ENCODE measurements at places on chromosomes 1 and 21. TPM values are rescaled to one million over a fixed set of nuclear protein-coding genes. Genes with fewer than 3 reads are reported as not detected.

KIF26B gene
- total RNA-seq = 19.6 TPM

COL11A1 gene
- total RNA-seq = 0.38 TPM

SIPA1L2 gene
- total RNA-seq = 13.7 TPM

DNA sequence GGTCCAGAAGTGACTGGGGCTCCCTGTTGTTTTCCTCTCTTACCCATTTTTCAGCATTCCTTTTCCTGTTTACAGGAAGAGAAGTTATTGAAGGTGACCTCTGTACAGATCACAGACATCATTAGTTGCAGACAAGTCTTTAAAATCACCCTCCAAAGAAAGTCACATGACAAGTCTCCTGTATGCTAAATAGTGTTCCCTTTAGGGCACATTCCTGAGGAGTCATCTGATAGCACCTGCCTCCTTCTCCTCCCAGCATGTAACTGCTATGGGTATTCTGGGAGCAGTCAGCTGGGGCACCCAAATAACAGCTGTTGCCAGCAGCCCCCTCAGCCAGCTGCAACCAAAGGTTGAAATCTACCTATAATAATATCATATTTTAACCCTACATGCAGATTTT lies 200.6 kb downstream of the PTGER3 start:
- no peak for DNase-seq

- DNase-seq = no peak
Measured at GRCh38 chr1:50095716-50096115, 13.0 kb upstream of the ELAVL4 start.

MSH4 gene
- total RNA-seq = 0.08 TPM

GRCh38 chr1:235025422-235025984 lies 103.1 kb downstream of the TOMM20 start:
- no peak for DNase-seq

GRCh38 chr1:106061586-106062495 lies 994.6 kb upstream of the PRMT6 start:
- no peak for DNase-seq

ADAMTS5 gene
- 17.3 TPM for total RNA-seq

KCNE2 gene
- not detected for total RNA-seq

- no peak for DNase-seq
Measured at GRCh38 chr1:197806718-197807117, 31.4 kb upstream of the DENND1B start.

- DNase-seq = peak; percentile 86
Measured at GRCh38 chr1:164794356-164794755, 235.4 kb downstream of the PBX1 start.

DNA sequence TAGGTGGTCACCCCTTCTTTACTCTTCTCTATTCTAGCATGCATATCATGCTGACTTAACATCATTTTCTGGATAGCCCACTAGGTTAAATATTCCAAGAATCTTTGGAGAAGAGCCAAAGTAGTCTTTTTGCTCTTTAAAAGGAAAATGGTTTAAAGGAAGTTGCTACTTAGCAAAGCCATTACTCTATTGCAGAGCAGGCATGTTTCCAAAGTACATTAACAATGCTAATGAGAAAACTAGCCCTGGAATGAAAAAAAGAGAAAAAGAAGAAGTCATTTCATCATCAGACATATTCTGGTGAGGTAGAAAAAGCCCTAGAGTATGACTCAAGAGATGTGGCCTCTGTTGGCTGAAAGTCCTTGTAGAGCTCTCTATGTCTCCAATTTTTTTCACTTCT lies 74.0 kb downstream of the NUF2 start:
- no peak for DNase-seq

NBPF4 gene
- not detected for total RNA-seq

GRCh38 chr1:228169345-228169744 lies 3.7 kb downstream of the IBA57 start:
- DNase-seq = no peak

GRCh38 chr1:231729544-231729943 lies 103.0 kb downstream of the DISC1 start:
- no peak for DNase-seq

HES3 gene
- total RNA-seq = not detected
